Mucosa of gallbladder (tissue), 1 donor: ENCODE measurements at places on chromosomes 16 and 17.

- DNase-seq: no peak
Observed at GRCh38 chr16:86949116-86949515, 368.1 kb downstream of the C16orf95 start.

GRCh38 chr16:73891129-73891542, 405.5 kb upstream of the PSMD7 start:
- peak; percentile 12 for DNase-seq

GRCh38 chr17:56393156-56393555, 200.3 kb upstream of the NOG start:
- DNase-seq: no peak

DNA sequence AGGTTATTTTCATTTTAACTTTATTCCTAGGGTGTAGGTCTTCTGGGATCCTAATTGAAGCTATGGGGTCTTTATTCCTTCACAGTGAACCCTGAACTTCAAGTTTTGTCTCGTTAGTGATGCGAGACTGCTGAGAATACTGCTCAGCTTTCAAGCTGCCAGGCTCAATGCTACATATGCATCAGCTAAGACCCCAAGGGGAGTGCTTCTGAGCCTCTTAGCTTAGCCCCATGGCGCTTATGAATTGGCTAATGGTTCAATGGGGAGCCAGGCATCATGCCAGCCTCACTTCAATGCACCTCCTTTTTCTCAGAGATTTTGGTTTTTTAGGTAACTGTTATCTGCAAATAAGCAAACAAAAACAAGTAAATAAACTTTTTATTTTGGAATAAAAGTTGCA, 94.1 kb upstream of the SIAH1 start:
- DNase-seq: no peak

DNA sequence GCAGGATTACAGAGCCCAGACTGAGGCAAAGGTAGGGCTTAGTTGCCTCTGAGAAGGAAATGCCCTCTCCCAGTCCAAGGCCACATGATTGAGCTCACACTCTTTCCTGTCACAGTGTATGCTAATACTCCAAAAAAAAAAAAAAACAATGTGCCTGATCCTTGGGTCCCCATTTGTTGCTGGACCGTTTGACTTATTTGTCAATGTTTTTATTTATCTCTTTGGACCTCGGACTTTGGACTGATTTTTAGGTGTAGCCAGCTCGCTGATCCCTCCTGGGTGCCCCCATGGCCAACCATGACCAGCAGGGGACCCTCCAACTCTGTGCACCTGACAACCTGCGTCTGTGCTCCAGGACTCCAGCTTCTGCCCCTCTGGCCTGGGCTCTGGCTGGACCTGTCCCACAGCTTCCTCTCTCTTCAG, 622 bp upstream of the CCL16 start:
- DNase-seq: no peak

DNA sequence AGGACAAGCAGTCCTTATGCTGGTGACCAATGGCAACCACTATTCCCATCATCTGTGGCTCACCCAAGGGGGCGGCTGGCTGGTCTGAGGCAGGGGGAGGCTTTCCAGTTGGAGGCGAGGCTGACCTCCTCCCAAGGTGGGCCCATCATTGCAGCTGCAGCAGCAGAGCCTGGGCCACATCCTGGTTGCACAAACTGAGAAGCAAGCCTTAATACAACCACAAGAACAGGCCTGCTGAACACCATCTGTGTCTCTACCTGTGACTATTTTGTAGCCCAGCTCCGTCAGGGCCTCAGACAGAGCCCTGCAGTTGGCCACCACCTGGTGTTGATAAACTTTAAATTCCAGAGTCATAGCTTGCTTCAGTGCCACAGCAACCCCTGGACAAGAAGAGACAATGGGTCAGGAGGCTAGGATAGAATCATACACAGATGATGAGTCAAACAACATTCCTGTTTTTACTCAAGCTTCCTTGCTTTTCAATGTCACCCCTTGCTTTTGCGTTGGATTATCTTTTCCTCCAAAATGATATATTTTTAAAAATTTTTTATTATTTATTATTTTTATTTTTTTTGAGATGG, 17.9 kb downstream of the SMCR8 start:
- DNase-seq: no peak

GRCh38 chr17:72284806-72285205, 164.0 kb downstream of the SOX9 start:
- no peak for DNase-seq

DNA sequence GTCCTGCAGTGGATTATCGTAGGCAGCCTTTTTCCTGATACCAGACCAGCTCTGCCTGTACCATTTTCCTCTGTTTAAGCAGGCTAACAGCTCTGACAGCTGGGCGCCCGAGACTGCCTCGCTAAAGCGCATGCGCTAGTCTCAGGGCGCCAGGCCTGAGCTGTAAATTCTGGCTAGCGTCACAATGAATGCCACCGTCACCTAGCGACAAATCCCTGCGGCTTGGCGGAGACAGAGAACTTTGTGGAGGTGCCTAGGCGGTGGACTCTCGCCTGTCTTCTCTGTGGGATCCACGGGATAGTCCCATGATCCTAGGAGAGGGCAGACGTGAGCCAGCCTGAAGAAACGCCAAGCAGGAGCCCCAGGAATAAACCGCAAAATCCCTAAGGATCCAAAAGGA, 573.9 kb downstream of the KCNJ18 start:
- no peak for DNase-seq

GRCh38 chr17:59695945-59696681, 11.1 kb downstream of the PTRH2 start:
- DNase-seq: no peak

DNA sequence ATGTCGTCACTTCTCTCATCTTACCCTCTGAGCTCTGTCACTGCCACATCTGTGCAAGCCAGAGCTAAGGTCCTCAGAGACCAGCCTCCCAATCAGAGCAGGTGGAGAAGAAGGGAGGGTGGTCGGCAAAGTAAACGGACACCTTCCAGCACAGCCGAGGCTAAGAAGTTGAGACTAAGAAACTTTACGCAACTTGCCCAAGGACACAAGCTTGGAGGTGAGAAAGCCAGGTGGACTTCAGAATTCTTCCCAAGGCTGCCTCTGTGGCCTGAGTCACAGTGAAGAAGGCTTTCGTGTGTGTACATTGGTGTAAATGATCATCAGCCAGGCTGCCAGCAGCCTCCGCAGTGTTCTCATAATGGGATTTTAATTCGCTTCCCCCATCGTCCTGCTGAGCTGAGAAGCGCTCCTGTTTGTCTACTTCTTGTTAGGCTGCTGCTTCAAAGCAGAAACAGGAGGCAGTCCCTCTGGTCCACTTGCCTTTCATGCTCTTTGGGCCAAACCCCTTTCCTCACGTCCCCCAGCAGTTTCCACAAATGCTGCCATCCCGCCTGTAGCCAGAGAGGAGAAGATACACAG, 125.0 kb upstream of the RPL38 start:
- no peak for DNase-seq

DNA sequence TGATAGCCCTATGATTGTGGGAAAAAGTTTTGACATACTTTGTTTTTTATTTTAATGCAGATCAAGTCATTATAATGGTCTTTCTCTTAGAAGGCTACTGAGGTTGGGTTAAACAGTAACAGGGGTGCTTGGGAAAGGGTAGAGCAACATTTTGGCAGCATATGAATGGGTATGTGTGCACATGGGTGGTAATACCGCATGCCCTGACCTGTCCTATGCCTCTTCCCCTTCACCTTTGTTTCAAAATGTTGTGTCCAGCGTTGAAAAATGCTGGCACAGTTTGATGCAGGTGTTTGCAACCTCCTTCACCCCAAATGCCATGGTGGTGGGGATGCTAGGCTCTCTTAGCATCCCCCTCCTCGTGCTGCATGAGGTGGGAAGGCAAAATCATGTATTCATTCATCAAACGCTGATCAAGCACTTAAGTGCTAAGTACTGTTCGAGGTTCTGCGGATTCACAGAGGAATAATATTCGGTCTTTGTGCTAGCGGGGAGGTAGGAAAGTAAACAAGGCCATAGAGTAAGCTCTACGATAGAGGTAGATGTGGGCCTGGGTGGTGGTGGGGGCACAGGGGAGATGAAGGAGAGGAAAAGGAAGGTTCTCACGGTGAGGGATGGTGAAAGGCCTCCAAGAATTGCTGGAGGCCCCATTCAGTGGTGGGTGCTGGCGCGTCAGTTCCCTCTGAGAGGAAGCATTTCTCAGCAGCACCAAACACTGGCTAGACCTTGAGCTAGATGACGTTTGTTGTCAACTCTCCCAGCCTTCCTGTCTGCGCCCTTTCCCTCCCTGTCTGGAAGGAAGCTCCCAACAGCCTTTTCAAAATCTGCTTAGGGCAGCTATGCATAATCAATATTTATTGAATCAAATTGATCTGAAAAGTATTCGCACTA, 13.3 kb upstream of the MARCHF10 start:
- no peak for DNase-seq

- no peak for DNase-seq
Observed at GRCh38 chr16:19410435-19411171, 7.1 kb upstream of the TMC5 start.

GRCh38 chr16:1631230-1631629, 19.1 kb downstream of the CRAMP1 start:
- no peak for DNase-seq

DNA sequence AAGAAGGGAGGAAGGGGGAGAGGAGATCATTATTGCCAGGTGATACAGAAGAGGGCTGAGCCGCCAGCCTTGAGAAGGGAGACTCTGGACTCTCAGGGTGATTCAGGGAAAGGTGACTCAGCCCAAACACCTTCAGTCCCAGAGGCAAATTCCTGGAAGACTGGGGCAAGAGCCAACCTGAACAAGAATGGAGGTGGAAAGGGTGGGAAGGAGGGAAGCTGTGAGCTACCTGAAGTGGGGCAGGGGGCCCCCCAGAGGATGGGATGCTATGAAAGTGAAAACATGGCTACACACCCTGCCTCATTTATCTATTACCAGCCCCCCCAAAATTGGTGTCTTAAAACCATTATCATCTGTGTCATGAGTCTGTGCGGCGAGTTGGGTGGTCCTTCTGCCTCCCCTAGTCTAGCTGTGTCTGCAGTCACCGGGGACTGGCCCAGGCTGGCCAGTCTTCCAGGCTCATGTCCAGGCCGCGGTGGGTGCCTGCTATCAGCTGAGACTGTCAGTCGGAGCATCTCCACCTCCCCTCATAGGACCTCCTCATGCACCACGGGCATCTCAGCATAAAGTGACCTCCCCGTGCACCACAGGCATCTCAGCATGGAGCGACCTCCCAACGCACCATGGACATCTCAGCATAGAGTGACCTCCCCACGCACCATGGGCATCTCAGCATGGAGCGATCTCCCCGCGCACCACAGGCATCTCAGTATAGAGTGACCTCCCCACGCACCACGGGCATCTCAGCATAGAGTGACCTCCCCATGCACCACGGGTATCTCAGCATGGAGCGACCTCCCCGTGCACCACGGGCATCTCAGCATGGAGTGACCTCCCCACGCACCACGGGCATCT, 3.2 kb upstream of the SLC47A2 start:
- peak; percentile 53 for DNase-seq

DNA sequence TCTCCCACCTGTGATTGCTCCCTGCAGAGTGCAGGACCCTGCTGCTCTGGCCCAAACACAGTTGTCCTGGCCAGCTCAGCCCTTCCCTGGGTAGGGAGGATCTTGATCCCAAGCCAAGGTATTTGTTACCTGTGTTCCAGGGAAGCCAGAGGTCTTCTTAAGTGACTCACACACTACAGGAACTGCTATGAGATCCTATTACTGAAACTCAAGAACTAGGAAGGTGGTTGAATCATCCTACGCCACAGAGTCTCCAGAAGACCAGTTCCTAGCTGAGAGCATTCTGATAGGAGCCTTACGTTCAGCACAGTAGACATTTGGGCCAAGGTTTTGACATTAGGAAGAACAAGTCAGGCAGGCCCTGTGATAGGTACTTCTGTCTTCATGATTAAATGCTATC, 12.0 kb downstream of the CHST6 start:
- DNase-seq: peak; percentile 23

- peak; percentile 27 for DNase-seq
Observed at GRCh38 chr17:7403043-7403726, 712 bp downstream of the TMEM256 start.

GRCh38 chr16:84699147-84699711, 571 bp upstream of the USP10 start:
- DNase-seq: no peak

DNA sequence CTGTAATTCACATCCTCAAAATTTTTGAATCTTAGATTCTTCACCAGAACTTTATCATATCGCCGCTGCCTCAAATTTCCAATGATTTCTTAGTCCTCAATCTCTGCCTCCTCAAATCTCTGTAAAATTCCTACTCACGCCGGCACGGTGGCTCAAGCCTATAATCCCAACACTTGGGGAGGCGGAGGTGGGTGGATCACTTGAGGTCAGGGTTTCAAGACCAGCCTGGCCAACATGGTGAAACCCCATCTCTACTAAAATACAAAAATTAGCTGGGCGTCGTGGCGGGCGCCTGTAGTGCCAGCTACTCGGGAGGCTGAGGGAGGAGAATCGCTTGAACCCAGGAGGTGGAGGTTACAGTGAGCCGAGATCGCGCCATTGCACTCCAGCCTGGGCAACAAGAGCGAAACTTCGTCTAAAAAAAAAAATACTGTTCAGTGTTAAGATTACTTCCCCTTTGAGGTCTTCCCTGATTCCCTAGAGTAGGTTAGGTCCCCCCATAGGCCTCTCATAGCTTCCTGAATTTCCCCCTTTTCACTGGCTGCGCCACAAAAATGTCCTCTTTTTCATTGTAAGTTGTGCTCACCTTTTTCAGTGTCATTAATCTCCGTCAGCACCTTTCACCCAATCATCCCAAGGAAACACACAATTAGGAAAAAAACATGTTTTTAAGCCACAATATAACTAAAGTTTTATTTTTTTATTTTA, 919 bp upstream of the CBX1 start:
- DNase-seq: no peak

- DNase-seq: no peak
Observed at GRCh38 chr17:17063546-17064122, 21.4 kb downstream of the MPRIP start.

DNA sequence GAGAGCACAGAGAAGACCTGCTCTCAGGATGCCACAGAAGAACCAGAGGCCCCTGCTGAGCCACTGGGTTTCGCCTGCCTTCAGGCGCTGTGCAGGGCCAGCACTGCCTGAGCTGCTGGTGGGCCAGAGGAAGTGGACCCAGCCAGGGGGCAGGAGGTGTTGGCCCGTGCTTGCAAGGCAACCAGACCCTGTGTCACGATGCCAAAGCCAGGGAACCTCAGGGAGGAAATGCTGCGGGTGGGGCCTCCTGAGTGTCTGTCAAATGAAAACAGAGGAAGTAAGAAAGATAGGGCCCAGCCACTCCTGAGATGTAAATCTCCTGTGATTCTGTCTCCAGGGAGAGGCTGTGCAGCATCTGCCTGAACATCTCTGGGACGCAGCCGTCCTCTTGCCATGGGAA, 58.1 kb upstream of the ADORA2B start:
- no peak for DNase-seq
